ENCODE measurements at places on chromosomes 1 and 21.

GRCh38 chr21:15744926-15745325 is 15.1 kb downstream of the USP25 start:
- DNase-seq: no peak

- DNase-seq: no peak
These were observed 56.5 kb downstream of the PTP4A2 start for GRCh38 chr1:31881688-31882000.

DNA sequence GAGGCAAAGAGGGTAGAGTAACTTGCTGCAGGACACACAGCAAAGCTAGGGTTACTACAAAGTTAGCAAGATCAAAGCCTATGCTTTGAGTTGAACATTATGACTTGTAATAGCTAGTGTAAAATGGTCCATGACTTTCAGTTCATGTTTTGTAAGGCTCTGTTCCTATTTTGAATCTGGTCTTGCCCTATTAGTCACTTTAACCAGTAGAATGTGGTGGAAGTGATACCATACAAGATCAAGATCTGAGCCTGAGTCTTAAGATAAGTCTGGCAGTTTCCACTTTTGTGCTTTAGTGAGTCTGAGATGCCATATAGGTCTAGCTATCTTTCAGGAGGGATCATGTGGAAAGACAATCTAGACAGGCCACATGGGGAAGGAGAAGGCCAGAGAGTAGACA is 282.1 kb upstream of the BRINP3 start:
- no peak for DNase-seq

DNA sequence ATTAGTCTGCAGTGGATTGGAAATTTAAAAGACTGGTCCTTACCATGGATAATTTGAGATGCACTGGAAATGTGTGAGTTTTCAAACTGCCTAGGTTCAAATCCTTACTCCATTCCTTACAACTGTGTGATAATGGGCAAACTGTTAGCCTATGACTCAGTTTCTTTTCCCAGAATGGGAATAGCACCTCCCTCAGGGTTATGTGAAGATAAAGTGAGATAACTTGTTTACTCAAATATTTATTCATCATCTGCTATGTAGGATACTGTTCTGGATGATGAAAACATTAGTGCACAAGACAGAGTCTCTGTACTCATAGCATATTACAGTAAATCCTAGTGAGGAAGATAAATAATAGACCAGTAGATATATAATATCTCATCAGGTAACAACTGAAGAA is 28.6 kb downstream of the LRIG2 start:
- no peak for DNase-seq

GRCh38 chr21:34559089-34559631 is 47.1 kb upstream of the KCNE1 start:
- no peak for DNase-seq

DNA sequence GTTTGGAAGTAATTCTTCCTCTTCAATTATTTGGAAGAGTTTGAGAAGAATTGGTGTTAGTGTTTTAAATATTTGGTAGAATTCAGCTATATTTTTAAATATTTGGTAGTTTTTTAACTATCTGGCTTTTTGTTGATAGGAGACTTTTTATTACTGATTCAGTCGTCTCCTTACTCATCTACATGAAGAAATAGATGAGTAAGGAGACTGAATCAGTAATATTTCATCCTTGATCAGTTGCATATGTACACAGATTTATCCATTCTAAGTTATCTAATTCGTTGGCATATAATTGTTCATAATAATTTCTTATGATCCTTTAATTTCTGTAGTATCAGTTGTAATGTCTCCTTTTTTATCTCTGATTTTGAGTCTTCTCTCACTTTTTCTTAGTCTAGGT is 224.1 kb downstream of the GPR52 start:
- DNase-seq: no peak

GRCh38 chr1:201025571-201026002 is 2.1 kb upstream of the KIF21B start:
- no peak for DNase-seq

DNA sequence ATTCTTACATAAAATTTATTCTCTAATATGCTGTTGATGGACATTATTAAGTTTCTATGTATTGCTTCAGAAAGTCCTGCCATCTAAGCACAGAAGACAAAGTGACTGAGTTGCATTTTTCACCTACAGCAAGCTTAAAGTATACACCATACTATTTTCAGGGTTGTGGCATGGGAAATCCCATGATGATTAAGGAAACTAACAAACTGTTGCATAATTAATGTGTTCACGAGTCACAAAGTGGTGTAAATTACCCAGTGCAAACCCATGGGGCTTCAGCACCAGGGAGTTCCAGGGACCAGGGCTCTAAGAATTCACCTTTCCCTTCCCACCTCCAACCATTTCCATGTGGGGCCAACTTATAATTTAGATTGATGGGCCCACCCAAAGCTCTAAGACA is 81.9 kb upstream of the NR5A2 start:
- no peak for DNase-seq

- no peak for DNase-seq
These were observed 28.0 kb downstream of the CRYAA start for GRCh38 chr21:43196826-43197225.

GRCh38 chr1:116262995-116263385 is 110.1 kb upstream of the ATP1A1 start:
- no peak for DNase-seq

Data from effector CD4-positive, alpha-beta T cell (primary cell).